NCI-H2029 (cell line): ENCODE measurements at places on chromosomes 12 and 14.

- DNase-seq = no peak
Observed at GRCh38 chr14:29900609-29901350, 26.9 kb downstream of the PRKD1 start.

DNA sequence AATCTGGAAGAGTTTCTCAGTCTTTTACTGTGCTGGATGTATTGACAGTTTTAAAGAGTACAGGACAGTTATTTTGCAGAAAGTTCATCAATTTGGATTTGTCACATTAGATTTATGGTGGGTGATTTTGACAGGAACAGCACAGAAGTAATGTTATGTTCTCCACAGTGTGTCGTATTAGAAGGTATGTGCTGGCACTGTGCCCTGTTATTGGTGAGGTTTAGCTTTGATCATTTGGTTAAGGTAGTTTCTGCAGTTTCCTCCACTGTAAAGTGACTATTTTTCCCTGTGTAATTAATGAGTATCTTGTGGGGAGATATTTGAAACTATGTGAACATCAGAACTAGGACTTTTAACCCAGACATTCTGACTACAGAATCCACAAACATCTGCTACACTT, 308.5 kb upstream of the TBX3 start:
- no peak for DNase-seq

GRCh38 chr12:40647651-40648050, 44.6 kb upstream of the CNTN1 start:
- DNase-seq = no peak

GRCh38 chr14:105496831-105497591, 6.0 kb downstream of the TEDC1 start:
- DNase-seq = no peak

DNA sequence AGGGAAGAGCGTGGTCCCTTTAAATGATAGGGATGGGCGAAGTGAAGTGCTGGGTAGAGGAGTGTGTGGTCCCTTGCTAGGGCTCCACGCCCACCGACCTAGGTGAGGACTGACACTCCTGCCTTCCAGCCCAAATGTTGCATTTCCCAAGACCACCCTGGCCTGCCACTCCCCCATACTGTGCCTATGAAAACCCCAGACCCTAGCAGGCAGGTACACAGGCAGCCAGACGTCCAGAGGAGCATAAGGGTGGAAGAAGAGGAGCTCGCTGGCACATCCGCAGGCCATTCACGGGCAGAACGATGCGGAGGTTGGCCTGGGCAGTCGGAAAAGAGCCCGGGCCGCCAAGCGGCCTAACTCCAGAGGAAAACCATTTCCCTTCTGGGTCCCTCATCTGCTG, 817 bp upstream of the IPO8 start:
- DNase-seq = no peak

- DNase-seq = no peak
Observed at GRCh38 chr12:72832024-72832423, 559.9 kb downstream of the TRHDE start.
